ENCODE measurements at places on chromosomes 5 and 9.

GRCh38 chr9:84697509-84698114 lies 28.1 kb downstream of the NTRK2 start:
- no peak for DNase-seq

DNA sequence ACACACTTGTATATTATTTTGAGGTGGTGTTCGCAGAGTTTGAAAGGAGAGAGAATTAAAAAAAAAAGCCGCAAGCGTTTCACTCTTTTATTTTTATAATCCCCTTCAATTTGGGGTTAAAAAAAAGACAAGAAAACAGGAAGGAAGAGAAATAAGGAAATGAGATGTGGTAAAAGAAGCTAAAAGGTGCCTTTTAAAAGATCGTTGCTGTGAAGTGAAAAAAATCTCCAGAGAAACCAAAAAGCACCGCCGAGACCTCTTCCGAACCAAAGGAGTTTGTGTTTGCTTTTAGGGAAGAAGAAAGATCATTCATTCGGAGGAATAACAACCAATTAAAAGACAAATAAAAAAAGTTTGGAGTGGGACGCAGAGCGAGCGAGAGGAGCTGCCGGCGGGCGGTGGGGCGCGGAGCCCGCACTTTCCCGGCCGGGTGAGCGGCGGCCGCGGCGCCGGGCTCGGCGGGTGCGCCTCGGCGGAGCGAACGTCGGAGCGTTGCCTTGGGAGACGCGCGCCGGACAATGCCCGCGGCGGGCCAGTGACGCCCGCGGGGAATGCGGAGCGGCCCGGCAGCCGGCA lies 355 bp downstream of the TLE4 start:
- DNase-seq, result no peak

DNA sequence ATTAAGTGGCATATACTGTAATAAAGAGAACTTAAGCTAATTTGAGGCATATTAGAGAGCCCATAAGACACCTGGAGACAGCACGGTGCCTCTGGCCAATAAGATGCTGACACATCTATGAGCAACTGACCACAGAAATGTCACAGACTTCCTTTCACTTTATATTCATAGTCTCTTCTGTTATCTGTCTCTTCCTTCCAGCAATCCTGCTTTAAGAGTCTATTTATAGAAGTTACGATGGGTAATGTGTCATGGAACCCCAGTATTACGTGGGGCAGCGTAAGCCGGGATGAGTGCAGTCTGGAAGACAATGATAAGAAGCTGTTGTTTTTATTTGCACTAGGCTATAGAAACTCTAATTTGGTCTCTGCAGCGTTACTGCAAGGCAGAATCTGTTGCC lies 136.8 kb downstream of the CFAP90 start:
- no peak for DNase-seq

GRCh38 chr5:149550594-149551226 lies 529 bp downstream of the CSNK1A1 start:
- no peak for DNase-seq

- DNase-seq, result no peak
Measured at GRCh38 chr5:27474395-27474794, 436.0 kb upstream of the CDH9 start.

GRCh38 chr9:136779808-136780207 lies 11.3 kb upstream of the TMEM141 start:
- no peak for DNase-seq

DNA sequence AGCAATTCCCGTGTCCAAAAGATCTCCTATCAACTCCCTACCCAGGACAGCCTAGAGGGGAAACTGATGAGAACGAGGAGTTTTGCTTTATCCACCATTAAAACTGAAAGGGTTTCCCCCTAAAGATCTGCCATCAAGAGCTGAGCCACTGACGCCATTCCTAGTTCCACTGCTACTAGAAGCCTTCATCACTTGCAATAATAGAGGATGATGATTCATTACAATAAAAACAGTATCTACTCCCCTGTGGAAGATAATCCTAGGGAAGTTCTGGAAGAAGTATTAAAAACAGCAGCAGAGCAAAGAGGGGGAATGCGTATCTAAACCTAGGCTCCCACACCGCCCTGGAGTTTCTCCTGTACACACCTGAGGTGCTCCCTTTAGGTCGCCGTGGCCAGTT lies 394.5 kb downstream of the BNC2 start:
- DNase-seq, result no peak

- no peak for DNase-seq
Measured at GRCh38 chr9:129412814-129413536, 207.9 kb downstream of the C9orf50 start.

GRCh38 chr5:115360046-115360685 lies 63.7 kb upstream of the CCDC112 start:
- no peak for DNase-seq

DNA sequence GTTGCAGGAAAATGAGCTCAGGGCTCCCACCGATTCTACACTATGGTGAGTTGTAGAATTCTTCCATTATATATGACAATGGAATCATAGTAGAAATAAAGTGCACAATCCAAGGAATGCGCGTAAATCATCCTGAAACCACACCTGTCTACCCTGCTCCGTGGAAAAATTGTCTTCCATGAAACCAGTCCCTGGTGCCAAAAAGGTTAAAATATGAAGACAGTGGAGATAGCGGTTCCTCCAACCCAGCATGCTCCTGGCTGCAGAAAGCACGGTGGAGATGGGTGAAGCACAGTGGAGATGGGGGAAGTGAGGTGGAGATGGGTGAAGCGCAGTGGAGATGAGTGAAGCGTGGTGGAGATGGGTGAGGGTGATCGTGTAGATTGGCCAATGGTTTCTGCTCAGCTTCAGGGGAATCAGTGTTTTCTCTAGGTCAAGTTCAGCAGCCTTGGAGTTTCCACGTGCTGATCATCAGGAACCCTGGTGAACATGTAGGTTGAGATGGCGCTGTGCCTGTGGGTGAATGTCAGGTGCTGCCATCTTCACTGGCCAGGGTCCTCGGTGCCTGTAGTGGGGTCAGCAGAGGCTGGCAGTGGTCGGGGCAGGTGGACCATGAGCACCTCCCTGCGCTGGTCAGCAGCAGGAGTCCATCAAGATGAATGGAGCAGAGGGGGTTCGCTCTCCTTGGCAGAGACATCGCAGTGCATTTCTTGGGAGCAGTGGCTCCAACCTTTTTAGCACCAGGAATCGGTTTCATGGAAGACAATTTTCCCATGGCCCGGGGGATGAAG lies 20.3 kb downstream of the PAEP start:
- no peak for DNase-seq

GRCh38 chr9:33404788-33405362 lies 2.5 kb upstream of the AQP7 start:
- DNase-seq, result no peak

- DNase-seq, result no peak
Measured at GRCh38 chr9:138114501-138115245, 237.1 kb downstream of the CACNA1B start.

DNA sequence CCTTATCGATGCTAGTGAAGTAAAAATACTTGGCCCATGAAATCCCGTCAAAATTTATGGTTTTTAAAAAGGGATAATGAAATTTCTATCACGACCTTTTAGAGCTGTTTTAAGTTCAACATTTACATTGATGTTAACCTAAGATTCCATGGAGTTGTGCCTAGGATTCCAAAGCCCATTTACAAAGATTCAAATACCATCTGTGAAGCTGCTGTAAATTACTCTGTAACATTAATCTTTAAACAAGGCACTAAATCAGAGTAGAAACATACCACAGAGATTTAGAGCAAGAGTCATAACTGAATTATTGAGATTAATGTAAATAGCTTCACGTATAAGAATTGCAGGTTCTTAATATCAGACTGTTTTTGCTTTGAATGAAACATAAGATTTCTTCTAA lies 17.7 kb downstream of the POU5F2 start:
- no peak for DNase-seq

GRCh38 chr5:127187706-127188105 lies 102.9 kb upstream of the MEGF10 start:
- no peak for DNase-seq

GRCh38 chr5:128252196-128252595 lies 168.6 kb downstream of the SLC12A2 start:
- DNase-seq, result no peak

Data from left renal pelvis (tissue), 4 donors.